ENCODE measurements at places on chromosomes 12 and 14. TPM values are rescaled to one million over a fixed set of nuclear protein-coding genes. Genes with fewer than 3 reads are reported as not detected.

VWF gene
- total RNA-seq: under 0.01 TPM

PTPRO gene
- under 0.01 TPM for total RNA-seq

SIX4 gene
- 8.7 TPM for total RNA-seq

GABARAPL1 gene
- total RNA-seq: 61.2 TPM

SLCO1B1 gene
- not detected for total RNA-seq

SDR9C7 gene
- total RNA-seq: not detected

HNRNPA1 gene
- total RNA-seq: 242 TPM

MAGOHB gene
- 19.3 TPM for total RNA-seq

PPP4R4 gene
- under 0.01 TPM for total RNA-seq

MMP17 gene
- 8.6 TPM for total RNA-seq

TMEM132C gene
- total RNA-seq: not detected

SMARCC2 gene
- 44.8 TPM for total RNA-seq

KCNK13 gene
- not detected for total RNA-seq

TSPAN8 gene
- total RNA-seq: 0.43 TPM

DYRK2 gene
- total RNA-seq: 20.7 TPM

FUT8 gene
- total RNA-seq: 120 TPM

TAC3 gene
- total RNA-seq: 0.43 TPM

SRRM4 gene
- total RNA-seq: not detected

MIP gene
- not detected for total RNA-seq

PITPNM2 gene
- total RNA-seq: 4.2 TPM

NFE2 gene
- total RNA-seq: 0.43 TPM

CPM gene
- total RNA-seq: 23.3 TPM

AVPR1A gene
- not detected for total RNA-seq

CARMIL3 gene
- total RNA-seq: not detected

B4GALNT1 gene
- total RNA-seq: 5.2 TPM

KRT71 gene
- not detected for total RNA-seq

MDGA2 gene
- not detected for total RNA-seq

CLECL1 gene
- not detected for total RNA-seq

REP15 gene
- 1.3 TPM for total RNA-seq

OTX2 gene
- not detected for total RNA-seq

ANG gene
- 1.7 TPM for total RNA-seq

NEUROD4 gene
- not detected for total RNA-seq

SLC39A2 gene
- not detected for total RNA-seq

SYNDIG1L gene
- not detected for total RNA-seq

HOXC11 gene
- 2.9 TPM for total RNA-seq

IAPP gene
- not detected for total RNA-seq

CAPZA3 gene
- not detected for total RNA-seq

AKAP6 gene
- total RNA-seq: 3.9 TPM

ACOT6 gene
- under 0.01 TPM for total RNA-seq

TAS2R9 gene
- total RNA-seq: not detected

FGF23 gene
- total RNA-seq: not detected

NKX2-1 gene
- not detected for total RNA-seq

RNASE4 gene
- 7.4 TPM for total RNA-seq

HSPA2 gene
- total RNA-seq: 83.4 TPM

UNC79 gene
- total RNA-seq: under 0.01 TPM

GPHB5 gene
- total RNA-seq: not detected

C12orf50 gene
- not detected for total RNA-seq

ARID2 gene
- total RNA-seq: 25.0 TPM

TAS2R13 gene
- 3.9 TPM for total RNA-seq

IL31 gene
- not detected for total RNA-seq

PROX2 gene
- total RNA-seq: under 0.01 TPM
